ENCODE measurements at places on chromosomes 16 and 17.

DNA sequence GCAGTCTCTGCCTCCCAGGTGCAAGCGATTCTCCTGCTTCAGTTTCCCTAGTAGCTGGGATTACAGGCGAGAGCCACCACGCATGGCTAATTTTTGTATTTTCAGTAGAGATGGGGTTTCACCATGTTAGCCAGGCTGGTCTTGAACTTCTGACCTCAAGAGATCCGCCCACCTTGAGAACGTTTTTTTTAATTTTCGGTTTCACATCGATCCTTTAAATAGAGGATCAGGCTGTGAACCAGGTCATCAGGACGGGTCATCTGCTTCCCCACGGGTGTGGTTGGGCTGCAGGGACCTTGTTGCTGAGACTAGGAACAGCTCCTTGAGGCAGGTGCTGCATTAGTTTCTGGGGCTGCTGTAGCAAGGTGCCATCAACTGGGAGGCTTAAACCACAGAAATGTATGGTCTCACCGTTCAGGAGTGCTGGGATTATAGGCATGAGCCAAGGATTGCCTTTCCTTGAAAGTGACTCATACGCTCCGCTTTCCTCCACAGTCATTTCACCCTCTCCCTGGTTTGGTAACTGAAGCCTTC lies 7.9 kb upstream of the NAGPA start:
- no peak for DNase-seq

DNA sequence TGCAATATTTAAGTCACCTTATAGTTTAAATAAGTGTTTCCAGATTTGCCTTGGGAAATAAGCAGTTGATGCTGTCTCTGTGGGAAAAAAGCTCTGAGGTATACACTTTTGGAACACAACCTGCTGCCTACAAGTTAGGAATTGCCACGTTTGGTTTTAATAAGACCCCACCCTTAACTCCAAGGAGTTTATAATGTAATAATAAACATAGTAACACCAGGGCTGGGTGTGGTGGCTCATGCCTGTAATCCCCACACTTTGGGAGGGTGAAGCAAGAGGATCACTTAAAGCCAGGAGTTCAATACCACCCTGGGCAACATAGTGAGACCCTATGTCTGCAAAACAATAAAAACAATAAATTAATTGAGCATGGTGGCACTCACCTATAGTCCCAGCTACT lies 15.9 kb upstream of the SMG1 start:
- DNase-seq = no peak

GRCh38 chr16:34078691-34079090 lies 619.3 kb downstream of the TP53TG3F start:
- DNase-seq = no peak

DNA sequence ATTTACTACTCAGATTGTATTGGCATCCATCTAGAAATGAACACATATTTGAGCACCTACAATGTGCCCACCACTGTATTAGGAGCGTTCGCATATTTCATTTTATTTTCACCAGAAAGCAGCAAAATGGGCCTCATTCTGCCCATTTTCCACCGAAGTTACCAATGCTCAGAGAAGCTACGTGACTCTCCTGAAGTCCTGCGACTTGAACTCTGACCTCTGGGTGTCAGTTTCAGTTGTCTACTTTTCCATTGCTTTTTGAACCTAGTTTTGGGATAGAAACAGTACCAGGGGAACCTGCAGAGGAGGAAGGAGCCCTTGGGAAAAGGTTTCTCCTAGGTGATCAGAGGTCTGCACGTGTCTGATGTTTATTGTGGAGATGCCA lies 139.1 kb upstream of the SDK2 start:
- DNase-seq = no peak

GRCh38 chr17:82658331-82658730 lies 10.1 kb upstream of the WDR45B start:
- no peak for DNase-seq

DNA sequence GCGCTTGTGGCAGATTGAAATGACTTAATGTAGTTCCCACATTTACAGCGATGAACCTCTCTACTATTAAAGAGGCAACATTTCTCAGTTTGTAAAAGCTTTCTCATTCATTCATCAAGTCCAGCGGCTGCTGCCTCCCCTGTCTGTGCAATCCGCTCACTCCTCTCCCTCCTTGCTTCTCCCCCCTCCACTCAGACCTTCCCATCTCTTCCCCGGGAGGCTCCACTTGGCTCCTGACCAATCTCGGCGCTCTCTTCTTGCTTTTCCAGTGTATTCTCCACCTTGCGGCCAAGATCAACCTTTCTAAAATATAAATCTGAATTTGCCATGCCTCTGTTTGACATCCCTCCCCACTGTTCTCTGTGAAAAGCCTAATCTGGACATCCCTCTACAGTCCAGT lies 117.5 kb downstream of the ASIC2 start:
- no peak for DNase-seq

GRCh38 chr17:59815965-59816364 lies 76.8 kb downstream of the TUBD1 start:
- DNase-seq = no peak

All from T47D (cell line).